ENCODE measurements at places on chromosomes 5 and 9. TPM values are rescaled to one million over a fixed set of nuclear protein-coding genes. Genes with fewer than 3 reads are reported as not detected.

DNA sequence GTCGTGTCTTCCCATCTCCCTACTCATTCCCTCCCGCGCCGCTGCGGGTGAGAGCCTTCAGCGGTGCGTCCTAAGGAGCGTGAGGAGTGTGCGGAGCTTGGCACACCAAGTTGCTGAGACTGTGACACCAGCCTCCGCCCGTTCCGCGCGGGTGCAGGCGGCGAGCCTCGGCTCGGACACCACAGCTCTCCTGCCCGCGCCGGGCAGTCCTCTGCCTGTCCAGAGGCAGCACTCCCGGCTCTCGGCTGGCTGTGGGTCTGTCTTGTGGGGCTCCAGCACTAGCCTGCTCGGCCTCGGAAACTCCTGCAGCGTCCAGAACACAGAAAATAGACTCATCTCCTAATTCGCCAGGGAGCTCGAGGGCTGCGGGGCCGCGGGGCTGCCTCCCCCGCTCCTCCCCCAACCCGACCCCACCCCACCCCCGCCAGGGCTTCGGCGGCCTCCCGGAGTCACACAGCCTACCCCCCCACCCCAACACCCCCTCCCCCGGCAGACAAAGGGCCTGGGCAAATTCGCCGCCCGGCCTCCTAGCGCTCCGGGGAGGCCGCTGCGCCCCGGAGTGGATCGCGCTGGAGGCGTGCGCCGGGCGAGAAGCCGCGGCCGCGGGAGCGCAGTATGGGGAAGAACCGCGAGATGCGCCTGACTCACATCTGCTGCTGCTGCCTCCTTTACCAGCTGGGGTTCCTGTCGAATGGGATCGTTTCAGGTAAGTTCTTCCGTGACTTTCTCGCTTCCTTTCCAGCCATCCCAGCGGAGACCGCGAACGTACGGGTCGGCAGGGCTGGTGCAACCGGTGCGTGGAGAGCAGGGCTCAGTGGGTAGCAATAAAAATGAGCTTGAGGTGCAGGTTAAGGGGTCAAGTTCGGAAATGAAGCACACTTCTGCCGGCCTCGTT lies at the start of gene ADAMTS19:
Gene ADAMTS19 (plus strand): TSS at position 522 of the 895 bp plus-strand sequence. CDS start 94 bp downstream, at position 616.
- DNase-seq: peak; percentile 31

DNA sequence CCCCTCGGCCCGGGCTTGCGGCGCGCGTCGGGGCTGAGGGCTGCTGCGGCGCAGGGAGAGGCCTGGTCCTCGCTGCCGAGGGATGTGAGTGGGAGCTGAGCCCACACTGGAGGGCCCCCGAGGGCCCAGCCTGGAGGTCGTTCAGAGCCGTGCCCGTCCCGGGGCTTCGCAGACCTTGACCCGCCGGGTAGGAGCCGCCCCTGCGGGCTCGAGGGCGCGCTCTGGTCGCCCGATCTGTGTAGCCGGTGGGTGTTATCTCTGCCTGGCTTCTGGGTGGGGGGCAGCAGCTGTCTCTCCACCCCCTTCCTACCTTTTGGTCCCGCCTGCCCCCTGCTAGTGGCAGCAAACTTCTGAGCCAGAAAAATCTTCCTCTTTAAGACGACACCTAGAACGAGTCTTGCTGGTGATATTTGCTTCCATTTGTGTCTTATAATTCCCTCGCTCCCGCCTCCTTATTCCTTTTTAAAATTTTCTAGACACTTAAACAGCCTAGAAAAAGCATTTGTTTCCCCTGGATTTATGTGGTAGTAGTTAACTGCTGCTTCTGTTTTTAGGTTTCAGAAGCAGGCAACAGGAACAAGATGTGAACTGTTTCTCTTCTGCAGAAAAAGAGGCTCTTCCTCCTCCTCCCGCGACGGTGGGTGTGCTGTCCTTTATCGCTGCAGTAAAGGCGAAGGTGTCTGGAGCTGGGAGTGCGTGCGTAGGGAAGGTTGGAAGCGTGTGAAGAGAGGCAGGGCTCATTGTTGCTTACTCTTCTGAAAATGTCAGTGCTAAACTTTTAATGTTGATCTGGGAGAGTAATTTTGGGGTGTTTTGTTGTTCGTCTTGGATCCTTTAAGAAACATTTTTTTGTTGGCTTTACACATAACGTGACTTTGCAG lies 554 bp downstream of the JAK2 start:
- DNase-seq: peak; percentile 44

DNA sequence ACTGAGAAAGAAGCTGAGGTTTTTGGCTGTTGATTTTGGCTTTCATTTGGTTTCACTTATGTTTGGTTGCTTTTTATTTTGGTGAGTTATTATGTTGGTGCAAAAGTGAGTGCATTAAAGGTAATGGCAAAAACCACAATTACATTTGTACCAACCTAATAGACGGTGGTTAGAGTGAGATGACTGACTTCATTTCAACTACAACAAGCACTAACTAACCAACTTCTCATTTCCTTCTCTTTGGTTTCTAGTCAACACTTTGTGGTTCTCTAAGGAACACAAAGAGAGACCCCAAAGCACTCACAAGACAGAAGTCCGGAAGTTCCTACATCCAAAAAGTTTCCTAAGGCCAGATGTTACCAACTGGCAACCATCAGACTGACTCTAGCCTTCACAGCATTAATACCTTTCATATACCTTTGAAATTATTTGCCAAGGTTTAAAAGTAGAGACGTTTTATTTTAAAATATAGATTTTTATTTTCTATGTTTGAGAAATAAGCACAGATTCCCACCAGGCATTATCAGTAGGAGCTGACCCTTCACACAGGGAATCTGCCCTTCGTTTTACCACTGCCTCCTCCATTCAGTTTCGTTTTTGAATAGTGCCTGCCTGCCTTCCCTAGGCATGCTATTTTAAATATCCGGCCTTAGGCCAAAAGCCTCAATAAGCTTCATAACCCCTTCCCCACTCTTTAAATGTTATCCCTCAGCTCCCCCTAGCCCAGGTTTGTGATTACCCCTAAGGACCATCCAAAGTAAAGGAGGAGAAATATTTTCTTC lies 301.1 kb upstream of the PTGER4 start:
- no peak for DNase-seq

GRCh38 chr9:34994260-34994899 lies 4.8 kb downstream of the DNAJB5 start:
- no peak for DNase-seq

GRCh38 chr5:133322743-133323142 lies 270.9 kb downstream of the HSPA4 start:
- DNase-seq: no peak

SMC2 gene
- polyA plus RNA-seq: 52.1 TPM

FRMPD1 gene
- 1.1 TPM for polyA plus RNA-seq

EQTN gene
- 0.28 TPM for polyA plus RNA-seq

UHRF2 gene
- 60.6 TPM for polyA plus RNA-seq
